ENCODE measurements at places on chromosomes 7 and 10.

DNA sequence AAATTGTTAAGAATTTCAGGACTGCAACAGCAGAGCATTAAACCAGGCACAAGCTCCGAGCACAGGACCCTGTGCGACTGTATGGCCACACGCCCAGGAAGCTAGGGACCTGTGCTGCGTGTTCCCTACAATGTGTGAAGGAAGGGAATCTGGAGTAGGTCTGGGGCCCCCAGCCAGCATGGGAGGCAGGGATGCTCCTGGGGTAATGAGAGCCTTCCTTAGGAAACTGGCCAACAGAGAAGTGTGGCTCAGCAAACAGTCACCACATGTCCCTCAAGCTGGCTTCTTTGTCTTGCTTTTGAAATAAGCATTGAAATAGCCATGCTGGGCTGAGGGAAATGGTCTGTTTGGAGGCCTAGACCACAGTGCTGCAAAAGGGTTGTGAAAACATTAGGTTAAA, 8.2 kb downstream of the BLNK start:
- no peak for DNase-seq

DNA sequence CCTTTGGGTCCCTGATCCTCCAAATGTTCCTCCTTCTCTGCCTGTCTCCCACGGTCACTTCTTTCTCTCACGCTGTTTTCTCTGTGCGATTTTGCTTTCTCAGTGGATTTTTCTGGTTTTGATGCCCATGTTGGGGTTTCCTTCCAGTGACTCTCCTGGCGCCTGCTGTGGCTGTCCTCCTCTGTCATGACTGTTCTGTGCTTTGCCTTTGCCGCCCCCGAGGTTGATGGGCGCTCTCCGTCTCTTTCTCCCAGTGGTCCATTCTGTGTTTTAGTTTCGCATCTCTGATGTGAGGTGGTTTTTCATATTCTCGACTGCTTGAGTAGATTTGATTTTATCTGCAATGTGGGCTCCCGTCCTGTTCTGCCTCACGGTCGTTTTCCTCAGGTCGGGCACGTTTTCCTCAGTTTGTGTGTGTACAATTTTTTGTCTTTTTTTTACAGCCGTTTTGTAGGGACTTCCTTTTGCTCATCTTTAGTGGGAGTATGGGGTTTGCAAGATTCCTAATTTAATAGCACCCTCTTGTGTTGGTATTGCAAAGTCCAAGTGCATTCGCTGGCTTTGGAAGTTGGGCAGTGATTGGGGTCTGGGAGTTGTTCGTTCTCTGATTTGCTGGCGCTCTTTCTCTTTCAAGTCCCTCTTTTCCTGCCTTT, 100.0 kb downstream of the INPP5A start:
- DNase-seq = peak; percentile 91

DNA sequence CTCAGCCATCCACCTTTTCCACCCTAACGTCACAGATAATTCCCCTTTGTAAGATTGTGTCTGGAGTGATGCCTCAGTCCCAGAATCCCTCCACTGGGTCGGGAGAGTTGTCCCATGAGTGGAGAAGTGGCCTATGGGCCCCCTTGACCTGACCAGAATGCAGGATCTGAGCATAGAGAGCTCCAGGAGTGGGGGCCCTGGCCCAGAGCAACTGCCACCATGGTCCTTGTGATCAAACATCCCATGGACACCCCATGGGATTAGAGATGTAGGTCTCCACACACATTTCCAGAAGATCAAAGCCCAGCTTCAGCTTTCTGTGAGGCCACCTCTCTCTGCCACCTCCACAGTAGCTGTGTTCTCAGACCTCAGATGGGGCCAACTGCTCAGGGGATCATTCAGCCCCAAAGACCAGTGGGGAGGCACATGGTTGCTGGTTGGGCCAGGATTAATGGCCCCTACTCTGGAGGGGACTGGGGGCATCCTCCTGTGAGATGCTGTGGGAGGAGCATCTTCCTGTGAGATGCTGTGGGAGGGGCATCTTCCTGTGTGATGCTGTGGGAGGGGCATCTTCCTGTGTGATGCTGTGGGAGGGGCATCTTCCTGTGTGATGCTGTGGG, 28.5 kb upstream of the DPYSL4 start:
- DNase-seq = no peak

- DNase-seq = no peak
These were observed 7.1 kb downstream of the PLCE1 start for GRCh38 chr10:94000638-94001415.

DNA sequence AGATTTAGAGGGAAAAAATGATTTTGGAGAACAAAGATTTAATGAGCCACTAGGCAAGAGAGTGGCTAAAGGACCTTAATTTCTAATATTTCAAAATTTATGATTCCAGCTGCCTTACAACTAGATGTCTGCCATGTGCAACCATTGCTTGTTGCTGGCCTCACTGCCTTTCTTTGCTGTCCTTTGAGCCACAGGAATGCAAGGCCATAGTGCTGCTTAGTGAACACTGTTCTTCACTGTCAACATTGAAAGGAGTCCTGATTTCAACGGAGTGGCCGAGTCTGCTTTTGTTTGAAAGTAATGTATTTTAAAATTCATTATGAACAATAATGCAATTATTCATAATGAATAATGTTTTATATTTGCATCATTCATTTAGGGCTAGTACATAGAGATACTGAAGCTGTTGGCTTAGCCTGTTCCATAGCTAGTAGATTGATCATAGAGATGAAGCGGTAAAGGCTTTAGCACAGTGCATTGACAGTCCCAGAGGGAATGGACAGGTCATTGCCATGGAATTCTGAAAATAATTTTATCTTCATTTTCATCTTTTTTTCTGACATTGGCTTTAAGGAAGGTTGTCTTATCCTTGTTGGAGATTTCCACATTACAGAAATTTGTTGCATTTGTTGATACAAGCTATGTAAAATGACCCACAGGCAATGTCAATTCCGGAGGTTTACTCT, 544.1 kb downstream of the AUTS2 start:
- no peak for DNase-seq

All from hepatic stellate cell (primary cell).